ENCODE measurements at places on chromosomes 3 and 15. TPM values are rescaled to one million over a fixed set of nuclear protein-coding genes. Genes with fewer than 3 reads are reported as not detected.

- no peak for DNase-seq
Measured at GRCh38 chr15:41773332-41773728, 954 bp upstream of the MAPKBP1 start.

- DNase-seq, result no peak
Measured at GRCh38 chr3:94167796-94168195, 104.9 kb downstream of the NSUN3 start.

DNA sequence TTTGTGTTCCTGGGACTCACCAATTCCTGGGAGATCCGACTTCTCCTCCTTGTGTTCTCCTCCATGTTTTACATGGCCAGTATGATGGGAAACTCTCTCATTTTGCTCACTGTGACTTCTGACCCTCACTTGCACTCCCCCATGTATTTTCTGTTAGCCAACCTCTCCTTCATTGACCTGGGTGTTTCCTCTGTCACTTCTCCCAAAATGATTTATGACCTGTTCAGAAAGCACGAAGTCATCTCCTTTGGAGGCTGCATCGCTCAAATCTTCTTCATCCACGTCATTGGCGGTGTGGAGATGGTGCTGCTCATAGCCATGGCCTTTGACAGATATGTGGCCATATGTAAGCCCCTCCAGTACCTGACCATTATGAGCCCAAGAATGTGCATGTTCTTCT, 16.8 kb downstream of the OR4F15 start:
- DNase-seq, result no peak

DNA sequence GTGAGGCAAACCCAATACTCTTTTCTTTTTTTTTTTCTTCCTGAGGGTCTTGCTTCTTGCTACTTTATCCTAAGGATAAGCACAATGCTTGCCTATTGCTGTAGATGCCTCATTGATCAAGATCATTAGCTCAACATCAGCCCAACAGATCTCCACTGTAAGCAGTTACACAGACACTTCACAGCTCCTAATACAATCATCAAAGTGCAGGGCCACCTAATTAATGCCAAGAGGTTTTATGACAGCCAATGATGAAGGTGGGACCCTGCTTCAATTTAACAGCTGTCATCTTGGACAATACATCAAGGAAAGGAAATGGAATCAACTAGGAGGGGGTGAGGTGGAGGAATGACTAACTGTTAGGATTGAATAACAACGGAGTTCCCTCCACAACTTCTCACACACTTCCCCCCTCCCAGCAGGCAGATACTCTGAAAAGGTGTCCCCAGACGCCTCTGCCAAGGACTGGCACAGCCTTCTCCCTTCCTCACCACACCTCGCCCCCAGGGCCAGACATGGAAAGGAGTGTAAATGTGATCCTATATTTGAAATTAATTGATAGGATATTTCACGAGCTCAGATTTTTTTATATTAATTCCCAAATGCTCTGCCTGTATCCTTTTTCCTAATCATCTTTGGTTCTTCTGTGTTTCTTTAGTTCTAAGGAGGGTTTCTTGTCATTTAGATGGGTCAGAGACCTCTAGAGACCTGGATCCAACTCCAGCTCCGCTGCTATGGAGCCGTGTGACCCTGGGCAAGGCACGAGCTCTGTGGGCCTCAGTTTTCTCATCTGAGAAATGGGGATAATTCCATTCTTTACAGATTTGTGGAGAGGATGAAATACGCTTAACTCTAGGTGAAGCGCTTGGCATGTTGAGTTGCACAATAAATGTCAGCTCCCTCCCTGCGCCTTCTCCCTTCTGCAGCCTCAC, 1.2 kb downstream of the DCLK3 start:
- no peak for DNase-seq

- DNase-seq, result no peak
Measured at GRCh38 chr15:31326875-31327668, 437 bp downstream of the KLF13 start.

- DNase-seq, result no peak
Measured at GRCh38 chr3:195133462-195133861, 137.5 kb downstream of the XXYLT1 start.

GRCh38 chr15:62639432-62639831, 403.1 kb upstream of the TPM1 start:
- no peak for DNase-seq

DNA sequence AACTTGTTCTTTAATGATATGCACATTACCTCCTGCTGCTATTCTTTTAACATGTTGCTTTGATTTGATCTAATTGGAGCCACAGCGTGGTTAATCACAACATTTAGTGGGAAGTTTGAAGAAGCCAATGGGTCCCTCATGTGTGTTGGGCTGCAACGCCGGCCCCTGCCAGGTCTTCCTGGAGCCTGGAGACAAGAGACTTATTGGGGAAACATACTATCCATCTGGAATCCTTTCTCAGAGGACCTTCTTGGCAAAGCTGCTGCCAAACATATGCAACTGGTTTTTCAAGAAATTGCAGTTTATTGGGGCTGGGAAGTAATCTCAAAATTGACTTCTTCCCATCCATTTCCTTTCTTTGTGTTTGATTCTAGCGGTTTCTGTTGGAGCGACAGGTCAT, 396.3 kb upstream of the PROK2 start:
- DNase-seq, result no peak

DNA sequence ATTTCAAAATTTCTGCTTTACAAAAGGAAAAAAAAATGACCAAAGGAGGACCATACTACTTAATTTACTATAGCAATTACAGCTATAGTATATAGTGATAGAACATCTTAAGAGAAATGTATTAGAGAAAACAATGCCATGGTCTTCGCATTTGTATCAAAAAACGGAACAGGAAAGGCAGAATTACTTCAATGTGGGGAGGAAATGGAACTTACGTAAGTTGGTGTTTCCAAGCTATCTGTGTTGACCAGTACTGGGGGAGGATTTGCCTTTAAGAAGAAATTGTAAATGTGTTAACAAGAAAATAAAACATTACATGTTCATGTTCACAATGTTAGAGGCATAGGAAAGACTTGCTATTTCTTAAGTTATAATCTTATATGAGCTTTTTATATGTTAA, 119.9 kb upstream of the MELTF start:
- DNase-seq, result no peak

- DNase-seq, result no peak
Measured at GRCh38 chr15:73329501-73330200, 39.1 kb downstream of the HCN4 start.

DNA sequence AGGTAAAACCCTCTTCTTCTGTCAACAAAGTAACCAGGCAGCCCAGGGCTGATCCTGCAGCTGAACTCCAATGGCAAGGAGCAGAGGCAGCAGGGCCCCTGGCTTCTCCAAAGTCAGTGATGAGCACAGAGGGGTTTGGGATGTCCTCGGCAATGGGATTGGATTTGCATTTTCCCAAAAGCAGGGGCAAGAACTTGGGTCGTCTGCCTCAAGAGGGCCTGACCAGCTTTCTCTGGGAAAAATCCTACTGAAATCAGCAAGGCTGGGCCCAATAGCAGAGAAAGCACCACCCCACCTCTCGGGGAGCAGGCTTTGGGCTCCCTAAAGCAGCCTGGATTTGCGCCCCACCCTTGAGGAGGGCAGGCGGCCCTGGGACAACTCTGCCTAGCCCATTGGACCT, 210.0 kb upstream of the IGF1R start:
- no peak for DNase-seq

- no peak for DNase-seq
Measured at GRCh38 chr3:72227486-72228070, 442.6 kb upstream of the PROK2 start.

GRCh38 chr3:50627407-50628051, 10.6 kb downstream of the MAPKAPK3 start:
- DNase-seq, result no peak

- no peak for DNase-seq
Measured at GRCh38 chr15:70089692-70089971, 8.1 kb downstream of the TLE3 start.

- DNase-seq, result no peak
Measured at GRCh38 chr3:53715815-53716483, 130.3 kb downstream of the CHDH start.

DNA sequence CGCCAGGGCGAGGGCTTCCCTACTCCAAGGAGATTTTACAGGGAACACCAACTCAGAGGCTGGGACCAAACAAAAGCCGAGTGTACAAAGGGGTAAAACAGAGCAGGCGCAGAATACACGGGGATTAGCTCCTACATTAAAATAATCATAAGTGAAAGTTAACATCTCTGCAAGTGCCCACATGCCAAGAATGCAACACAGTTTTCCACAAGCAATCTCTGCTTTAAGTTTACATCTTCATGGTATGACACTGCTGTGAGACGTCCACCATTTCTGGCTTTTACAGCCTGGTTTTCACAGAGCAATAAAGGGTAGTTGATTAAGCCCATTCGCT, 500 bp upstream of the VGLL3 start:
- DNase-seq, result no peak

Gene MYZAP
- polyA plus RNA-seq, result 6.1 TPM

DNA sequence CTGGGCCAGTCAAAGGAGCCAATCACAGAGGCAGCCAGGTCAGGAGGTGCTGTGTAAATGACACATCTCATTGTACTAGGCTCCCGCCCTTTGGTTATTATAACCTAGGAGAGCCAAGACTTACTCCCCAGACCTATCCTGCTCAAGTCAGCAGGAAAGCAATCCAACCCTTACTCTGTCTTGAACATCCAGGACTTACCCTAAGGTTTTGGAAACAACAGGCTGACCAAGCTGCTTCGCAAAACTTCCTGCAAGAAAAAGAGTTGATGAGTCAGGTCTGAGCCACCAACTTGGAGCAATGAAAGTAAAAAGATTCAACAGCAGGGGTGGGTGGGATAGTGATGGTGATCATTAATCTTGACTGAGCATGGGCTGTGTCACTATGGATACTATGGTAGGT, 144.4 kb downstream of the MYLK start:
- no peak for DNase-seq

Gene CASR
- polyA plus RNA-seq, result 22.2 TPM

GRCh38 chr15:78207641-78208340, 26.6 kb downstream of the ACSBG1 start:
- DNase-seq, result no peak

Gene IL17RD
- polyA plus RNA-seq, result 86.5 TPM

DNA sequence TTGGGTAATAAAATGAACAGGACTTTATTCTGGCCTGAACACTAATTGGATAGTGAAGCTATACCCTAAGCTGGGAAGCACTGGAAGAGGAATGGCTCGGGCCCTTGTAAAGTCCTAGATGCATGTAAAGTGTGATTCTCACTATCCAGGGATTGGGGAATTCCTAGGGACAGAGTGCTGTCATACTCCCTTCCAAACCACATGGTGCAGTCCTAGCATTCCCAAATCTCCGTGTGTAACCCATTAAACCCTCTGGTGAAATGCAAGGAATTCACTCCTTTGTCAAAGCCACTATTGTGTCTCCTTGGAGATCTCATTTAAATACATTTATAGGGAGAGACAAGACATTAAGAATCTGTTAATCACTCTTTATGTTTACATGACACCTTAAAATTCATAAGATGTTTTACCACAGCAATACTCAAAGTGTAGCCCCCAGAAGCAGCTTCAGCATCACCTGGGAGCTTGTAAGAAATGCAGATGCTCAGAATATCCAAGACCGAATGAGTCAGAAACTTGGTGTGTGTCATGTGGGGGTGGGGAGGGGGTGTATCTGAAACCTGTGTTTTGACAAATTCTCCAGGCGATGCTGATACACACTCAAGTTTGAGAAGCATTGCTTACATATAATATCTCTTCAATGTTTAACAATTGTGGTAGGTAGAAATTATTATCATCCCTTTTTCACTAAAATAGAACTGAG, 121.8 kb upstream of the NPHP3 start:
- no peak for DNase-seq
